ENCODE measurements at places on chromosomes 2 and 18.

GRCh38 chr2:69645031-69645431, 1.5 kb upstream of the AAK1 start:
- no peak for DNase-seq

DNA sequence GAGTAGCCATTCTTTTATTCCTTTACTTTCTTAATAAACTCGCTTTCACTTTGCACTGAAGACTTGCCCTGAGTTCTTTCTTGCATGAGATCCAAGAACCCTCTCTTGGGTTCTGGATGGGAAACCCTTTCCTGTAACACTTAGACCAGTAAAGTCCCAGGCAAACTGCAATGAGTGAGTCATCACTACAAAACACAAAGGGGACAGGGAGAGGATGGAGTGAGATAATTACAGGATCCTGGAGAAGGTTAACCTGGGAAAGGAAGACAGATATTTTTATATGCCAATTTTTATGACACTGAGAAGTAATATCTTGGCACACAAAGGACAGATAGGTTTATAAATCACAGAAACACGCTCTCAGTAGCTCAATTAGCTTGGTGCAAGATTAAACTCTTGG, 48.7 kb downstream of the EHD3 start:
- DNase-seq, result no peak

DNA sequence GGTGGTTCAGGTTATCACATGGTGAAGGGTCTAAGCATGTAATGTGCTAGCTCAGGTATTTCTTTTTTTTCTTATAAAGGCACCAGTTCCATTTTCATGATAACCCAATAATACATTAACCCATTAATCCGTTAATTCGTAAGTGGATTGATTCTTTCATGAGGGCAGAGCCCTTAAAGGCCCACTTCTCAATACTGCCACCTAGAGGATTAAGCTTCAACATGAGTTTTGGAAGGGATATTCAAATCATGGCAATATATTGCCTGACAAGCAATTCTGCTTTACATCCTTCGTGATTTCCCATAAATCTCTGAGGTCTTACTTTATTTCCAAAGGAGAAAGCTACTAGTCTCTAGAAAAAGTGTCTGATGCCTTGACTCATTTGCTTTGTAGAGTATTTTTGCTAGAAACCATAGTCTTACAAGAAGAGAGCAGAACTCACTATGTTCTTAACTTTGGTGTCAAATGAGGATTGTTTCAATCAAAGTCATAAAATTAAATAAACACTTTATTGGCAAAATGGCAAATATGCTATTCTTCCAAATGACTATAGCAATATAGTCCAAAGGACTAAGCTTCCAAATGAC, 271.3 kb downstream of the KCNS3 start:
- DNase-seq, result no peak

DNA sequence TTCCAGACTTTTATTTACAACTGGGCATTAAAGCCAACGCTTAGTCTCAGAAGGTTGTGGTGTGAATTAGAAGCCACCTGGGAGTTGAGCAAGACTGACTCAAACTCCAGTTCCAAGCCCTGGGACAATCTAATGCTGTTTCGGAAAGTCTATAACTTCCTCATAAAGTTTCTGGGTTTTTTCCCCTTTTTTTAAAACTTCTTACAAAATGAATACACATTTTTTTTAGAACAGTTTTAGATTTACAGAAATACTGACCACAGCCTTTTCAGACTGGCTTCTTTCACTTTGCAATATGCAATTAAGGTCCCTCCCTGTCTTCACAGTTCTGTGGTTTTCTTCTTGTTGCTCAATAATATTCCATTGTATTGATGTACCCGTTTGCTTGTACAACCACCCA, 115.9 kb upstream of the TWIST2 start:
- DNase-seq, result no peak

- no peak for DNase-seq
Observed at GRCh38 chr18:37270038-37270665, 295.4 kb downstream of the CELF4 start.

- no peak for DNase-seq
Observed at GRCh38 chr18:7741640-7742039, 174.5 kb downstream of the PTPRM start.

- no peak for DNase-seq
Observed at GRCh38 chr2:225465827-225466226, 66.3 kb downstream of the NYAP2 start.

DNA sequence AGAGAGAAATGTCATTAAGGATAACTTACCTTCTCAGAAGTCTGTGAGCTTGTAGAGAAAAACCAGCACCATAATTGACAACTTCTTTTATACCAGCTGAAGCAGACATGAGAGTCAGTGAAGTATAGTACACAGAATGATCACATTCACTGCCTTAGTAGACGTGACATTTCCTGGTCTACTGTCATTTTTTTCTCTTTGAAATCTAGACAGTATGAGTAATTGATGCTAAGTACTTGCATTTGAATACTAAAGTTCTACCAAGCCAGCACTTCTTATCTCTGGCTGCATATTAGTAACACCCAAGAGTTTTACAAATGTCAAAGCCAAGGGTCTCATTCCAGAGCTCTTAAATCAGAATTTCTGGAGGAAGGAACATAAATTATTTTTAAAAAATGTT, 25.4 kb upstream of the ACADL start:
- DNase-seq, result no peak

- DNase-seq, result no peak
Observed at GRCh38 chr18:10604182-10604581, 78.4 kb downstream of the NAPG start.

- DNase-seq, result no peak
Observed at GRCh38 chr2:217806482-217806765, 196.4 kb downstream of the TNS1 start.

DNA sequence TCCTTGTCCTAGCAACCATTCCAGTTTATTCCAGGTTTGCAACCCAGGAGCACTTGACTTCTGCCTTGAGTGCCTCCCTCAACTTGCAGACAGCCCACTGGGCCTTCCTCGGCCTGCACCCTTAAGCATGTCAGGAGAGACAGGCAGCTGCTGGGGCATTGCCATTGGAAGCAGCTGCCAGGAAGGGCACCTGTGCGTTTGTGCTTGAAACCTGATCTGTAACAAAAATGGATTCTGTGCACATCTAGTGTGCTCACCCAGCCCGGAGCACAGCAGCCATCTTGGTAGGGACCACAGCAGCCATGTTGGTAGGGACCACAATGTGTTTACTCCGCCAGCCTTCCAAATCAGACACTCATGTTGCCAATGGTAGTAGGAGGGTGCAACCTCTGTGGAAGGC, 44.3 kb upstream of the GLI2 start:
- no peak for DNase-seq

DNA sequence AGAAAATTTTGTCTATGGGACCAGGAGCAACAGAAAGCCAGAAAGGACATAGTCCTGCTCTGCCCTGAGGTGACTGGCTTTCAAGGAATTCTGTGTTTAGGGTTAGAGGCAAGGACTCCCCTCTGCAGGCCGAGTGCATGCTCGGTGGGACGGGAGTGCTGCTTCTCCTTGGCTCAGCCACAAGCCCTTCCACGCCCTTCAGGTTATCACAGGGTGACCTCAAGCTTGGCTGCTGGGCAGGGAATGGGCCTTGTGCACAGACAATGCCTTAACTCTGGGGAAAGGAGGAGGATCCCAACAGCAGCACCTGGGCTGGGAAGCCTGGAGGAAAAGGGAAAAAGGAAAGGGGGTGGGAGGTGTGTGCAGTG, 32.8 kb downstream of the FAM178B start:
- no peak for DNase-seq

GRCh38 chr2:198438331-198438730, 633.9 kb downstream of the PLCL1 start:
- DNase-seq, result no peak

DNA sequence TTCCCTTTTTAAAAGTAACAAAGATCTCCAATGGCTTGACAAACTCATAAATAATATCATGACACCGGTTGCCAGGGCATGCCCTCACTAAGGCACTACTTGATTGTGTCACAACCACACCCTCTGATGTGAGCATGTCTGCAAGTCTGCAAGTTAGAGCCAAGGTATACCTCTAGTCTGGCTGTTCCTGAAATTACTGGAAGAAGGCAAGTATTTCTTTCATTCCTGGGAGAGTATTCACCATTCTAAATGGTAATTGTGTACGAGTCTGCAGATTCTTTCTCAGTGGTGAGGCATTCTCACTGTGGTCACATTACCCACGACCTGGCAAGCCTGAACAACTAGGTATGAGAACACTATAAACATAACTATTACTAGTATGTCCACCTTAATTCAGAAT, 25.7 kb upstream of the RNU4ATAC start:
- DNase-seq, result no peak

- no peak for DNase-seq
Observed at GRCh38 chr2:158688721-158689120, 106.4 kb upstream of the DAPL1 start.

- no peak for DNase-seq
Observed at GRCh38 chr2:225207043-225207442, 164.8 kb upstream of the DOCK10 start.

GRCh38 chr2:151438506-151438905, 28.8 kb downstream of the RIF1 start:
- DNase-seq, result no peak

DNA sequence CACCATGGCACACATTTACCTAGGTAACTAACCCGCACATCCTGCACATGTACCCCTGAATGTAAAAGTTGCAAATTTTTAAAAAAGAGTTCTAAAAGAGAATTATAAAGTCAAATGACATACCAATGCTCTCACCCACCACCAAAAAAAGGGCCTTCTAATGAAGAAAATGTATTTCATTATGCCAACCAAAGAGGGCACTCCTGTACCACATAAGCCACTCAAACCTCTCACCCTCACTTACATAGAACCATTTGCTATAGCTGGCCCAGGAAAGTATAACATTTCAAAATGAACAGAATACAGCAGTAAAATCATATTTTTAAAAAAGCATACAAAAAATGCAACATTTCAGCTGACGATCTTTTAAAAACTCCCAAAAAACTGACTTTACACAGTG, 241.5 kb upstream of the PKDCC start:
- DNase-seq, result no peak

DNA sequence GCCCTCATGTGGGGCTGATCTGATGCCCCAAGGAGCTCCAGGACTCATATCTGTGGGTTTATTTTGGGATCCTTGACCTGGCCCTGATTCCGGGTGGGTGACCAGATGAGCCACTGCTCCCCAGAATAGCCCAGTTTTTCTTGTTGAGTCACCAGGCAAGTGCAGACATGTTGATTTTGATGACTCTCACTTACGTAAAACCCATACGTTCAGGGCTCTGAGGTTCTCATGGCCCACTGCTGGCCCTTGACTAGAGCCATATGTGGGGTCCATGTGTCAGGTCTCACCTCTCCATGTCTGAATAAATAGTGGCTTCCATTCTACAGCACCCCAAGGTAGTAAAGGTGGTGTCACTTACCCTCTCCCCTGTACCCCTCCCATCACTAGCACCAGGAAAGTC, 41.9 kb downstream of the CDC42EP3 start:
- DNase-seq, result no peak

GRCh38 chr2:219448776-219449341, 14.2 kb downstream of the SPEG start:
- no peak for DNase-seq

DNA sequence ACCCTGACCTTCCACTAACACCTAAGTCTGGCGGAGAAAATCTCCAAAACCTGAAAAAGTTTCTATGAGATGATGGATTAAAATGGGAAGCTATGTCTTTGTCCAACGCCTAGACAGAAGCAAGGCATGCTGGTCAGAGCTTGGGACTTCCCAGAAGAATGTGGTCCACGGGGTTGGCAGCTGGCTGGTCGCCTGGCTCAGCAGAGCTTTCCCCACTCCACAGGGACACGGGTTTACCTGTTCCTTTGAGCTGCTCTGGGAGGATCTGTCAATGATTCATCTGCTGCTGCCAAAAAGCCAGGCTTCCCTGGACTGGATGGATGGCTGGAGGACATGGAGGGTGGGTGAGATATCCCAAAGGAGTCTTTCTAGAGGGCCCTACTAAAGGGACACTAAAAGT, 10.8 kb downstream of the MBOAT2 start:
- no peak for DNase-seq

- no peak for DNase-seq
Observed at GRCh38 chr2:240787521-240788472, 32.2 kb downstream of the KIF1A start.

- no peak for DNase-seq
Observed at GRCh38 chr2:109213646-109214433, 84.8 kb downstream of the SH3RF3 start.

DNA sequence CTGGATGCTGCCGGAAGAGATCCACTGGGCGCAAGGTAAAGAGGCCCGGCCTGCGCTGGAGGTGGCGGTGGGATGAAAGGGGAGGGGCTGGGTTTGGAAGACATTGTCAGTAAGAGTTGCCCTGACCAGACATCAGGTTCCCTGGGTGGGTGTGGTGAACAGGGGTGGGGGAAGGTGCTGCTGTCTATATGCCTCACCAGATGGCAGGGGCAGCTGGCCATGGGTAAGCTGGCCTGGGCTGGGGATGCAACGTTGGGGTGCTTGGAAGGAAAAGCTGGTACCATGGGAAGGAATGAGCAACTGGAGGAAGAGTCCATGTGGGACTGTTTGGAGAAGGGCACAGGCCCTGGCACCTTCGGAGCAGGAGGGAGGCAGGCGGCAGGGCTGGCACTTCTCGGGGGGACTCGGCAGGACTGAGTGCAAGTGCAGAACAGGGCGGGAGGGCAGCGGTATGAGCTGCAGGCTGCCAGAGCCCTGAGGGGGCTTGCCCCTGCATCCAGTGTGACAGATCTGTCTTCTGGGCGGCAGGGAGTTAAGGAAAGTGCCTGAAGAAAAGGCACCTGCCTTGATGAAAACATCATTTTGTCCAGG, 146.4 kb downstream of the DYSF start:
- no peak for DNase-seq

- no peak for DNase-seq
Observed at GRCh38 chr2:212535996-212536816, 2.4 kb downstream of the ERBB4 start.

DNA sequence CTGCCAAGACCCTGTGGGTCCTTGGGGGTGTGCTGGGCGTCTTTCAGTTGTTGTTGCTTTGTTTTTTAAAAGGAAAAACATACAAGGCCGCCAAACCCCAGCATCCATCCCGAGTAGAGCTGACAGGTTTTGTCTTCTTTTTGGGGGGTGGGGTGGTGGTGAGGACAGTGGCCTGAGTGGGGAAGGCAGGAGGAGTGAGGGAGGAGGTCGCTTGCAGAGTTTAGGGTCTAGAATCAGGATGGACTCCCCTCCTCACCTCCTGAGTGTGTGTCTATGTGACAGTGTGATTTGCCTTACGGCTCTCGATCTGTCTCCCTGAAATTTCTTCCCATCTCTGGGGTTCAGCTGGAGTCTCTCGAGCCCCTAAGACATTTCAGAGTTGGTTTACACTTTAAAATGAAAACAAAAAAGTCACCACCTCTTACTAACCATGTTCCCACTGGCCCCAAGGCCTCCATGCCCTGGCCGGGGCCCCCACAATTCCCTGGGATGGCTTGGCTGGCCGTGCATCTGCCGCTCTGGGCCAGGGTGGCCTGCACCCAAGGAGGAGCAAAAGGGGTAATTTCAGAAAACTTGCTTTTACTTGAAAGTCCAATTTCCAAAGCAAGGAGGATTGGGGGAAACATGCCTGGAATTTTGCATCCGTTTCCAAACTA, 5.0 kb downstream of the SIX3 start:
- no peak for DNase-seq

DNA sequence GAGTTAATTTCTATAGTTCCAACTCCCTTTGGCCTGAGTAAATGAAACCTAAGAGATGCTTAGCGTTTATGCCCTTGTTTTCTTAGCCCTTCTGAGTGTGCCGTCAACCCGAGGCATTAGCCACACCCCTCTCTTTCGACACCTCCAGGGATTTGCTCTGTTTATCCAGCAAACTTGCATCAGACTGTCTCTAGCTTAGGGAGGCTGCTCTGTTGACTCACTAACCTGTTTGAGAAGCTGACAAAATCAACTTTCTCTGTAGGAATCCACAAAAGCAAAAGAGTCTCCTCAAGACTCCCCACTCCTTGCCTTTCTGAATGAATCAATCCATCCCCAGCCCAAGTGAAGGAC, 317.6 kb downstream of the TNS1 start:
- DNase-seq, result no peak
